ENCODE measurements at places on chromosomes 12 and 14. TPM values are rescaled to one million over a fixed set of nuclear protein-coding genes. Genes with fewer than 3 reads are reported as not detected.

Gene TAS2R8
- not detected for total RNA-seq

Gene CYP46A1
- under 0.01 TPM for total RNA-seq

Gene RTL1
- not detected for total RNA-seq

Gene RIMBP2
- 0.18 TPM for total RNA-seq
